Spinal cord (tissue), 10 donors: ENCODE measurements at places on chromosomes 1 and 21. TPM values are rescaled to one million over a fixed set of nuclear protein-coding genes. Genes with fewer than 3 reads are reported as not detected.

Gene CLCA4
- not detected for polyA plus RNA-seq

DNA sequence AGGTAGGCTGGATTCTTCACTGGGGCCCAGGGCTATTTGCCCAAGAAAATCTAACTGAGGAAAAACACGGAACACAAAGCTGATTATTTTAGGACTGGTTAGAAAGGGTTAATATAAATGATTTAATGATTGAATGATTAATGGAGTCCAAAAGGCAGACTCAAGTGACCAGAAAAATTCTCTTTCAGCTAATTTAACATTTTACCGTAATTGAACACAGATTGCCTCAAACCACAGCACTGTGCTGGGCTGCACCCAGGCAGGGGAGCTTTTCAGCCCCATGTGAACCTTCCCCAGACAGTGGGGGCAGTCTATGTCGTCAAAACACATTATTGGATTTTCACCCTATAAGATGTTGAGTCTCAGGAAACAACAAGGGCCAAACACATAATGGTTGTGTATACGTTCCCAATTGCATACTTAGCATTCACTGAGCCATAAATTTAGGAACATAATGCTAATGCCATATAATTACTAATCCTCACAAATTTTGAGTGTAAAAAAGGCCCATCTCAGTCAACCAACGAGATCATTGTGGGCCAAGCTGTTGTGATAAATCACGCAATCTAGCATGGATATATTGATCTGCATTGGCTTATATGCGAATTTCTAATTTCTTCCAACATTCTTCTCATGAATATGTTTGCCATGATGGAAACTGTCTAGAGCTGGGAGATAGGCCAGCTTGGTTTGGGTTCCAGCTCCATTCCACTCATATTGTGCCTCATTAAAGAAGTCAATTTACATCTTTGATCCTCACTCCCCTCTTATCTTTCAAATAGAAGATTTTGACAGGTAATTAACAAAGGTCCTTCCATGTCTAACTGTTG, 27.7 kb downstream of the DSCAM start:
- DNase-seq = no peak

Gene FCGR3B
- 1.9 TPM for polyA plus RNA-seq

Gene NMNAT2
- polyA plus RNA-seq = 65.9 TPM

DNA sequence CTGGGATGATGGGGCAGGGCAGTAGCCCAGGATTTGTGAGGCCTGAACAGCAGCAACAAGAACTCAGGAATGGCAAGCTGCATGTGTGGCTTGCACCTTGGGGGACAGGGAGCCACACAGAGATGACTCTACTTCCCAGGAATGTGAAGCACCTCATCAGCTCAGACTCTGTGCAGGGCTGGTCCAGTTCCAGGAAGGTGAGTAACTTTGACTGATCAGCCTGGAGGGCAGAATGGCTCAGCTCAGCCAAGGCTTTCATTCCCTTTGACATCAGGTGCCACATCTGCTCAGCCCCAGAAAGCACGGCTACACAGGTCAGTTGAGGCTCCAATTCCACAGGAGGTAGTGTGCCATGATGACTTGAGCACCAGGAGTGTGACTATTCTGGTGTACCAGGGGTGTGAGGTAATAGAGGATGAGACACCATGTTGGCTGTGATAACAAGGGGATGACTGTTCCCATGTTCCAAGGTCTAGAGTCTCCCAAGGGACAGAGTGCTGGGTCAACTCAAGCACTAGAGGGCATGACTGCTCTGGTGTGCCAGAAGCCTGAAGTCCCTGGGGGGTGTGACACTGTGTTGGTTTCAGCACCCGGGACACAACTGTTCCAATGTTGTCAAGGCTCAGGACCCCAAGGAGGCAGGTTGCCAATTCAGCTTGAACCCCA, 625.8 kb upstream of the ADGRL2 start:
- DNase-seq = no peak

Gene APOBEC4
- polyA plus RNA-seq = not detected

DNA sequence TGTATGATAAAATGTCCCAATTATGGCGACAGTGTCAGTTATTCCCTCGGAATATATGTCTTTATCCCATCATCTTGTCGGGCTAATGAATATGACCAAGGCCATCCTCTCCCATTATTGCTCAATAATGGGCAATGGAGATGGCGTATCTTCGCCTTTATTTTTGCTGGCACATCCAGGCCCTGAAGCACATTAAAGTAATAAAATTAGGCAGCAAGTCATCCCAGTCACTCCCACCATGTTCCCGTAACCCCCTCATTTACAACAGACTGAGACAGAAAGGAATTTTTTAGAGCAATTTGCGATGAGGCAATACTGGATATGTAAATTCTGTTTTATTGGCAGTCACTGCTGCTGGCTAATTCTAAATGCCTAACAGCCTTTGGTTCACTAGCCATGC, 35.3 kb downstream of the CLIC6 start:
- DNase-seq = peak; percentile 28

GRCh38 chr21:24829397-24829796, 777.9 kb downstream of the MRPL39 start:
- peak; percentile 2 for DNase-seq

DNA sequence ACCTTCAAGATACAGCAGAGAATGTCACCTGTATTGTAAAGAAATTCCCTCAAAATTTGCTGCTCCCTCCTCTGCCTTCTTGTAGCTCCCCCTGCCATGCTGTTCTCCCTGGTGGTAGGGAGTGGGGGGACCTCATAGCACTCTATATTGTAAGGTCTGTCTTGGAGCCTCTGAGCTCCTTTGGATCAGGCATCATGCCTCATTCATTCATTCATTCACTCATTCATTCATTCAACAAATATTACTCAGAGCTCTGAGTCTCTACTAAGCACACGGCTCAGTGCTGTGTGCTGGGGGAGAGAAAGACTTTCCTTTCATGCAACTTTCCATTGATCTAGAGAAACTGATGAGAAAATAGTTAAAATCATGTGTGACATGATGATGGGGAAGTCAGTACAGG, 27.1 kb upstream of the EPHB2 start:
- DNase-seq = no peak

Gene THBS3
- polyA plus RNA-seq = 57.6 TPM

DNA sequence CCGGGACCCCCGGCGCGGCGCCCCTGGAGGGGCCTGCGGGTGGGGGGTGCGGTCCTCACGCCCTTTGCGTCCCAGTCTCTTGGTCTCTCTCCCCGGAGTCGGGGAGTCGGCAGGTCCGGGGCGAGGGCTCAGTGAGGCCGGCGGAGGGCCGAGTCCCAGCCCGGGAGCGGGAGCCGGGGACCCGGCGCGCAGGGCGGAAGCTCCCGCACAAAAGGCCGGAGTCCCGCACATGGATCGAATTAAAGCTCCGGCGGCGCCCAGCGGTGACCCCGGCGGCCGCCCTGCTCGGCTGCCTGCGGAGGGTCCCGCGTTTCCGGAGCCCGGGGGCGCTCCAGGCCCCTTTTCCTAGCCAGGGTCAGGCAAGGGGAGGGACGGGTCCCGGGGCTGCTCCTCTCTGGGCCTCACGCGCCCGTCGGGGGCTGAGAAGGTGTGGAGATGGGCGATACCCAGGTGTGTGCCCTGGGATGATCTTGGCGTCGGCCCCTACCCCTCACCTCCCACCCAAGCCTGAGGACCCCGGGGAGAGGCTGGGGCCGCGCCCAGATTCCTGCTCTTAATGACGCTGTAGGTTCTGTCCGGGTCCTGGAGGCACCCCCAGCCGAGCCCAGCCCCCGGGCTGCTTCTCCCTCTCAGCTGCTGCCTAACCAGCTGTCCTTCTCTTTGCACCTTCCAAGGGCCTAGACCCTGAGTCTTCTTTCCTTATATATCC, 512 bp downstream of the FBLIM1 start:
- peak; percentile 30 for DNase-seq

Gene CRNN
- not detected for polyA plus RNA-seq

Gene KCTD3
- 74.8 TPM for polyA plus RNA-seq

DNA sequence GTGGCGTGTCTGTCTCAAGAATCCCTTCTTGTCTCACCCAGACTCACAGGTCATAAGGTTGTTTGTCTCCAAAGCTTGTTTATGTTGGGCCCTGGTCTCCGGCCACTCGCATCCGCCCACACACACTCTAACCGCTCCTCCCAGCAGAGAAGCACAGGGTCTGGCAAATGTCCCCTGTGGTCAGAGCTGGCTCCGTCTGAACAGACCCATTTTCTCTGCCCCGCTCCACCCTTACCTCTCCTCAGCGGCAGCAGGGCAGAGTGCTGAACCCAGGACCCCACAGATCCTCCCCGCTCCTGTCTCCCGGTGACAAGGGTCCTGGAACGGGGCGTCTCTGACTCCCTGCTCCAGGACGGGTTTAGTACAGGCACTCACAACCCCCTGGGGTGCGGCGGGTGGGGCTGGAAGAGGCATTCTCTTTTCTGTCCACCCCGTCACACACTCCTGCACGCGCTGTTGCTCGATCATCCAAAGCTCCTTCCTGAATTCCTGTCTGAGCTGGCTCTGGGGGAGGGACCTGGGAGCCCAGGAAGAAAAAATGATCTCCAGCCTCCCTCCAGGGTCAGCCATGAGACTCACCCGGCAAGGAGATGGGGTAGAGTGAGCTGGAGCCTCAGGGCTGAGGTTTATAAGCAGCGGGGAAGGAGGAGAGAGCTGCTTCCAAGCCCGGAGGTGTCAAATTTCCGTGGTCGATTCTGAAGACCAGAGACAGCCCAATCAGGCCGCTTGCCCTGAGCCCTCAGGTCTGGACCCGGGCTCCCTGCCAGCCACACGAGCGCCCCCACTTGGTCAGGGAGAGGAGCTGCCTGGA, at the start of gene S100A13:
TSS of gene S100A13 (minus strand) at position 602 of the 811 bp plus-strand sequence. CDS start 1,033 bp downstream, outside the sequence.
- peak; percentile 72 for DNase-seq

DNA sequence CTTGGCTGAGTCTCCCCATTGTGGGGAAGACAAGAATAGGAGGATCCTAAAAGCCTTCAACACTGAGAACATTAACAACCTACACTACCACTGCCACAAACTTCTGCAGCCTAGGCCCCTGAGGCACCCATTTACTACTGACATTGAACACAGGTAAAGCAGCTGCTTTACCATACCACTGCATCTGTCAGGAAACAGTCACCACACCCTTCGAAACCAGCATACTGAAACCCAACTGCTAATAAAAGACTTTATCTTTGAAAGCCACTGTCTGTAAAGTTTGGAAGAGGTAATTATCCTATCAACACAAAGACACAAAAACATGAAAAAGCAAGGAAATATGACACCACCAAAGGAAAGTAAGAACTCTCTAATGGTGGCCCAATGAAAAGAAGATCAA, 7.4 kb downstream of the IFNAR1 start:
- no peak for DNase-seq

Gene PPM1J
- 6.1 TPM for polyA plus RNA-seq

DNA sequence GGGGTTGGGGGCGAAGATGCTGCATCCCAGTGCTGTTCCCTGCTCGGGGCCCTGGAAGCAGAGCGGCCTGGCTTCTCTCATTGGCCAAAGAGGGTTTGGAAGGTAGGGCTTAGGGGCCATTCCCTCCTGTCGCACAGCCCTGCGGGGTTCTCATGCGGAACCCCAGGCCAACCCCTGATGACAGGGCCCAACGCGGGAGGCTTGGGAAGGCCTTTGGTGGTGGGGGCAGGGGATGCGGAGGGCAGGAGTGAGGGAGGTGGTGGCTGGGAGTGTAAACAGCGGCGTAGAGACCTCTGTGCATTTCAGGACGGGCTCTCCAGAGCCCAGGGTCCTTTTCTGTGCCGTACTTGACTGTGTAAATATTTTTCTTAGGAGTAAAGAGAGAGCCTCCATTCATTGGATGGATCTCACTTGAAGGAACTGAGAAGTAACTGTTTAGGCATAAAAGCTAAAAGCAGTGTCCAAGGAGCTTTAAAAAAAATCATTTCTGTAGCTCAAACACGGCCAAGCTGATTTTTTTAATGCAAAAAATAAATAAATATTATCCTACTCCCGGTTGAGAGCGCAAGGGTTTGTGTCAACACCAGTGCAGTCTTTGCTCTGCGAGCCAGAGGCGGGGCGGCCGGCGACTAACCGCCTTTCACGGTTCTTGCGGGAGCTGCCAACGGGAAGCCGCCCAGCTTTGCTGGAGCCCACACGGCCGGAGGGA, 169.1 kb downstream of the PRDM16 start:
- no peak for DNase-seq

DNA sequence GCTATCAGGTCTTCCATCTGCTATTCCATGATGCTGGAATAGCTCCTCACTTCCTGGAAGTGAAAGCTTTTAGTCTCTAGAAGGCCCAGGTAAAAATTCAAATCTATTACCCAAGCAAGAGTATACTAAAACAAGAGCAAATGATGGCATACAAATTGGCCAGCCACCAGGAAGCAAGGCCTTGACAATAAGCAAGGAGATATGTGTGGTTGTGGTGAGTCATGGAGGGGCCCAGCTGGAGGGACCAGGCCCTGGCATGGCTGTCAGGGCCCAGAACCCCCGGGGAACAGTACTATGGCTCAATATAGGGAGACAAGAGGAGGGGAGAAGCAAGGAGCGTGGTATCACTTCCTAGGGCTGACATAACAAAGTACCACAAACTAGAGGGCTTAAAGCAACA, 358.7 kb downstream of the RRAGC start:
- no peak for DNase-seq

DNA sequence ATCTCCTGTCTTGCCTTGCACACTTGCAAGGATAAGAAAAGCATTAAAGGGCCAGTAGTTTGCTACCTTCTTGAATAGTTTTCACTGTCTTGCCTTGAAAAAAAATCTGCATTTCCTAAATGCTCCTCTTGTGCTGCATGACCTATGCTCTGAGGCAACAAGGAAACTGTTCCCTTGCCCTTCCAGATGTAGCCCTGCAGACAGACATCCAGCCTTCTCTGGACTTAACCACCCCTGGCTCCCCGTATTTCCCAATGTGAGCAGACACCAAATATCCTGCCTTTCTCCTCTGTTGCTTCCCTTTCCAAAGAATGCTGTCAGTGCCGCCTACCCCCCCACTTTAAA, 177.6 kb downstream of the GABPA start:
- DNase-seq = no peak

Gene DEPDC1
- polyA plus RNA-seq = 3.6 TPM

GRCh38 chr1:83741348-83741747, 257.6 kb downstream of the TTLL7 start:
- no peak for DNase-seq

Gene CLCA1
- polyA plus RNA-seq = not detected

Gene AMY2A
- polyA plus RNA-seq = 0.93 TPM

GRCh38 chr1:206563367-206564207, 48.7 kb downstream of the EIF2D start:
- DNase-seq = no peak

Gene NTPCR
- 66.2 TPM for polyA plus RNA-seq

- no peak for DNase-seq
Observed at GRCh38 chr1:236107121-236107907, 35.0 kb upstream of the GPR137B start.
